ENCODE measurements at places on chromosomes 1 and 21.
A peak's percentile ranks its signal among the peaks of the same experiment; 100 is the strongest.

- no peak for DNase-seq
Observed at GRCh38 chr21:42164818-42165217, 54.1 kb upstream of the ABCG1 start.

- no peak for DNase-seq
Observed at GRCh38 chr1:1901641-1902294, 10.9 kb upstream of the GNB1 start.

- DNase-seq, result no peak
Observed at GRCh38 chr1:204463125-204464060, 31.2 kb downstream of the PIK3C2B start.

DNA sequence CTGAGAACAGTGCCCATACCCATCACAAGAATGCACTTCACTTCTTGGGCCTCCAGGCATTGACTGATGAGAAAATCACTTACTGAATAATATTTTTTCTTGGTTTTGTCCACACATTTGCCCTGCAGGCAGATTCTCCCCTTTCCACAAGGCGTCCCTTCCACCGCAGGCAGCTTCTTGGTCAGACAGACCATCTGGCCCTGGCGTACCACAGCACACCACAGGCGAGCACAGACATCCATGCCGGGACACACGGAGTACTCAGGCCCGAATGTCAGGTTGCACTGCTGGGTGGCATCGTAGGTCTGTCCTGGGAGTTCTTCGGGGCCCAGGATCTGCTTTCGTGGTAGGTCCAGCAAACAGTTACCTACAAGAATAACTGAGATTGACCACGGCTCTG is 32.5 kb downstream of the ADAMTS5 start:
- DNase-seq, result no peak

DNA sequence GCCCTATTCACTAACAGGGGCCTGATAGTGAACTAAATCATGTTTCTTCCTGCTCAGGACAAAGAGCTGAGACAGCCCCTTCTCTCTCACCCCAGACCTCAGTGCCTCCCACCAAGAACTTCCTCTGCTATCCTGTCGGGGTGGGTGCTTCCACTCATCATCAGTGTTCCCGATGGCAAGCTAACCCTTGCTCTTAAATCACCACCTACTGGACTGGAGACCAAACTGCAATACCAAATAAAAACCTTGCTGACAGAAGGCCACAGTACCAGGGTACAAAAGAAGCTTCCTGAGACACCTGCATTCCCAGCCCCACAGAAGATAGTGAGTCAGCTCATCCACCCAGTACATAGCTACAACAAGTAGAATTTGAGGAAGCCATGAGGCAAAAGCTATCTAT is 799.5 kb downstream of the LTN1 start:
- no peak for DNase-seq

- peak; percentile 77 for DNase-seq
Observed at GRCh38 chr1:226702957-226703831, 35.9 kb downstream of the ITPKB start.

GRCh38 chr1:193703655-193704054 is 517.2 kb upstream of the B3GALT2 start:
- no peak for DNase-seq

DNA sequence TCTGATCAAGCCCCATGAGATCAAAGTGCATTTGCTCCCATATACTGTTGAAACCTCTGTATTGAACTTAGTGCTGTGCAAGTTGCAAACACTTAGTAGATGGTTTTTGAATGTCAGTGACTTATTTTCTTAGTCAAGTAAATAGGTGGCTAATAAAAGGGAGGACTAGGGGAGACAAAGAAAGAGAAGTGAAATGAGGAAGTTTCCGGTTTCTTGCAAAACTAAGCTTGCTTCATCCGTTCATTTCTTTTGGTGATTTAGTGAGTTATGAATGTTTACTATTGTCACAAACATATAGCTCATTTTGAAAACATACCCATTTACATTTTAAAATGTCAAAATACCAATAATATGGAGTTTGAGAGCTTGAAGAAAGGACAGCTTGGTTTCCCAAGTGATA is 23.0 kb downstream of the ADAMTS5 start:
- no peak for DNase-seq

- no peak for DNase-seq
Observed at GRCh38 chr21:39016740-39017315, 166.4 kb downstream of the PSMG1 start.

GRCh38 chr21:41725421-41726031 is 41.3 kb downstream of the RIPK4 start:
- no peak for DNase-seq

- no peak for DNase-seq
Observed at GRCh38 chr1:248730507-248731335, 24.8 kb downstream of the LYPD8 start.

GRCh38 chr1:33260439-33260838 is 4.1 kb downstream of the ZNF362 start:
- no peak for DNase-seq

DNA sequence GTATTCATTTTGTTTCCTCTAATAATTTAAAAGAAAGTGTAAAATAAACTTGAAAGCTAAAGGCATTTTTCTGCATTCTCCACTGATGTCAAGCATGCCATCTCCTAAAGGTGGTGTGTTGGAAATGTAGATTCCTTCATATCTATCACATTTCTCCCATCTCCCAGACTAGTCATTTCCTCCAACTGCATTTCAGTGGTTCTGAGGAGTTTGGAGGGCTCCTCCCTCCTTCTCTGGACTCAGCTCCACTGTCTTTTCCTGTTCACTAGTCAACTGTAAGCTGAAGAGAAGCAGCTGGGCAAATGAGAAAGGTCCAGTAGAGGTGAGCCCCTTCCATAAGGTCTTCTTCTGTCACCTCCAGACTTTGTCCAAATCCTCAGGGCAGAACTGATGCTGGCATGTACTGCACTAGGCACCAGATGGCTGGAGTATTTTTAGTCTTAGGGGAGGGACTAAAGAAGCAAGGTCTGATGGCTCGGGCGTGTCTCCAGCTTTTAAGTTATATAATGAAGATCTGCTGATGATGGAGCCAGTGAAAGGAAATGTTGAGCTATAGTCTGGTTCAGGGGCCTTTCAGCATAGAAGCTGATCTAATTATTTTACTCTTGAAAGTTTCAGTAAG is 186.1 kb downstream of the NTNG1 start:
- DNase-seq, result no peak

GRCh38 chr21:16324630-16325029 is 594.8 kb downstream of the USP25 start:
- no peak for DNase-seq

DNA sequence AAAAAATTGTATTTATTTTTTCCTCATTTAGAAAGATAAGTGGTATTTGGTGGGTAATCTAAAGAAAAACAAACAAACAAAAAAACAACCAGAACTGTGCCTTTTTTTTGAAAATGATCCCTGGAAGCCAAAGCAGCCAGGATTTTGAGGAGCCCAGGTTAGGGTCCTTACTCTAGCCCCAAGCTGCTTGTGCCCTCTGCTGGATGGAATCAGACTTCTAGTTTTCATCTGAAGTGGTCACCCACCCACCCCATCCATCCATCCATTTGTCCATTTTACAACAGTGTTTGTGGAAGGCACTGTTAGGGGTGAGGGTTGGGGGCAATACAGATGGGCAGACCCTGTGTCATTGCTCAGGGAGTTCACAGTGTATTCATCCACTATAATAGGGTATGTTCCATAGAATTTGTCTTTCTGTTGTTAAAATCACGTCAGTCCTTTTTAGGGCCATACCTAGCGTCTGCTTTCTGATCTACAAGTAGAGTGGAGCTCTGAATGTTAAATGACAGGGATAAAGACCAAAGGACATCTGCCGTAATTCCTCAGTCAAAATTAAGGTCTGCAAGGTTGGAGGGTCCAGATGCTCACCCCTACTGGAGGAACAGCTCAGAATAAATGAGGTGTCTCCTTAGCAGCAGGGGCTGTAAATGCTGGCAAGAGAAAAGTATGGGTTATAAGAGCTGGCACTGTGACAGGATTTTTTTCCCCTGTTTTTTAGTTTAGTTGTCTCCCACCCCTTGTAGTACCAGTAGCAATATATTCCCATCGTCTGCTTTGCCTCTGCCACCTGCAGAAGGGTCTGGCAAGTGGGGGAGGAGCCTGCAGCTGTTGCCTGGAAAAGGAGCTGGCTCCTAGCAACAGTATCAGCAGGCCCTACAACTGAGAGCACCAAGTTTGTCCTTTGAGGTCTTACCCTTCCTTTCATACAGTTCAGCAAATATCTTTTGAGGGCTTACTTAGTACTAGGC is 3.2 kb downstream of the LRRC42 start:
- peak; percentile 11 for DNase-seq

GRCh38 chr1:175269151-175269550 is 76.6 kb upstream of the KIAA0040 start:
- no peak for DNase-seq

GRCh38 chr1:209103092-209103491 is 480.4 kb upstream of the CAMK1G start:
- DNase-seq, result no peak

DNA sequence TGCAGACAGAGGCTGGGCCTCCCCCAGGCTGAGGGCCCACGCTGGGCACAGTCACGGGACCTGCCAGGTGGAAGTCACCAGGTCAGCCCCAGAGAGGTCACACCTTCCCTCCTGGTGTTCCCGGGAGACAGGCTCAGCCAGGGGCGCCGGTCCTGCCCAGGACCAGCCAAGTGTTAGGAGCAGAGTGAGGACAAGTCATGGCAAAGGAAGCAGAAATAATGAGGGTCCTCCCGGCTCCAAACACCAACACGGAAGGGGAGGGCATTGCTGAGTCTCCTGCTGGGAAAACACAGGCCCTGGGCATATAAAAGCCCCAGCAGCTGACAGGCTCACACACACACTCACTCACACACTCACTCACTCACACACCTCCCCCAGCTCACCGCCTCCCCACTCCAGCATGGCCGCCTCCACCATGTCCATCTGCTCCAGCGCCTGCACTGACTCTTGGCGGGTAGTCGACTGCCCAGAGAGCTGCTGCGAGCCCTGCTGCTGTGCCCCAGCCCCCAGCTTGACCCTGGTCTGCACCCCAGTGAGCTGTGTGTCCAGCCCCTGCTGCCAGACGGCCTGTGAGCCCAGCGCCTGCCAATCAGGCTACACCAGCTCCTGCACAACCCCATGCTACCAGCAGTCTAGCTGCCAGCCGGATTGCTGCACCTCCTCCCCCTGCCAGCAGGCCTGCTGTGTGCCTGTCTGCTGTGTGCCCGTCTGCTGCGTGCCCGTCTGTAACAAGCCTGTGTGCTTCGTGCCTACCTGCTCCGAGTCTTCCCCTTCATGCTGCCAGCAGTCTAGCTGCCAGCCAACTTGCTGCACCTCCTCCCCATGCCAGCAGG is at the start of gene KRTAP10-10:
Gene KRTAP10-10 (plus strand): TSS at position 339 of the 833 bp plus-strand sequence. CDS start 62 bp downstream, at position 401.
- no peak for DNase-seq

- no peak for DNase-seq
Observed at GRCh38 chr21:44589586-44590305, 2.6 kb downstream of the KRTAP10-6 start.

DNA sequence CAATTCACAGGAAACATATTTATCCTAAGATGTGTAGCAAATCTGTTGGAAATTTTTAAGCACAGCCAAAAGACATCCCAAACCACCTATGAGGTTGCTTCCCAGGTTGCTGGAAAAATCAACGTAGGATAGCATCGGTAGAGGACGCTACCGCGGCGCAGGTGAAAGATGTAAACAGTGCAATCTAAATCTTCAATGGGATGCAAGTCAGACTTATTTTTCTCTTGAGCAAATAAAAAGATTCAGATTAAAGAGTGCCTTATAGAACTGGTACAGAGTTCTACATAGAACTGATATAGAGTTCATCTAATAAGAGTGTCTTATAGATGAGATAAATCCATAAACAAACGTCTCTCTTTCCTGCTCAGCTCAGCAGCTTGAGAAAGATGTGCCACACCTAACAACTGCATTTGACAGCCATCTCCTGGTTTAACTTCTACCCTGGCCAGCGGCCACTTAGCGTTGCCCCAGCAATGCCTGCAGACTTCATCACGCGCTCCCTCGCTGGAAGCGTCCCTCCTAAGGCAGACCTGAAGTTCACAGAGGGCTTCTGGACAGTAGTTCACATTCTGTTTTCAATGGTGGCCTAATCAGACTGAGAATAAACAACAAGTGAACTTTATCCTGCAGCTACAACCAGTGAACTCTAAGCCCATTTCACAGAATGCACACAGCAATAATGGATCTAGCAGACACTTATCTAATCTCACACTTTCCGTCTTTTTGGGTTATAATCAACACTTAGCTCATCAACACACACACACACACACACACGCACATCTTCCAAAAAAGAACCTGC is 164.5 kb downstream of the TOMM20 start:
- no peak for DNase-seq

DNA sequence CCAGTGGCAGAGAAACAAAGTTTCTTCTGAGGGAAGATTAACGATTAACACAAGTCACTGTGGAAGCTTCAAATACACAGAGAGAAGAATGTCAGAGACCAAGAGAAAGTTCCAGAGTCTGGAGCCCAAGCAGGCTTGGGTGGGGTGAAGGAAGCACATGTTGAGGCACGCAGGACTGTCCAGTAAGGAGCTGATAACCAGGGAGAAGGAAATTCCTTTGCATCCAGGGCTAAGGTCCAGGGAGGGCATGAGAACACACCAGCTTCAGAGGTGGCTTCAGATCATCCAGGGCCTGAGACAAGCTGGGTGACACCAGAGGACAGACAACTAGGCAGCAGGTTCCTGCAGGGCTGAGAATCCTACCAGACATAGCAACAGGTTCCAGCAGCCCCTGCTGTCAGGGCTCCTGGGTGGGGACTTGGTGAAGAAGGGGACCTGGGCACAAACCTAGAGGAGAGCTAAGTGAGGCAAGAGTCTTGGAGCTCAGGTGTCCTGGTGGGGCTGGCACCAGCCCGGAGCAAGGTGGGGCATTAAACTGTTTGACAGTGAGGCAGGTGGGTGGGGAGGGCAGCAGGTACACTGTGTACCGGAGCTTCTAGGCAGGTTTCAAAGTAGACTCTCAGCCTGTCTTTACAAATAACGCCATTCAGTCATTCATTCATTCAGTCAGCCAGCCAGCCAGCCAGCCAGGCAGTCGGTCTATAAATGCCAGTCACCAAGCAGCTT is 2.6 kb upstream of the SPRR1A start:
- DNase-seq, result no peak

DNA sequence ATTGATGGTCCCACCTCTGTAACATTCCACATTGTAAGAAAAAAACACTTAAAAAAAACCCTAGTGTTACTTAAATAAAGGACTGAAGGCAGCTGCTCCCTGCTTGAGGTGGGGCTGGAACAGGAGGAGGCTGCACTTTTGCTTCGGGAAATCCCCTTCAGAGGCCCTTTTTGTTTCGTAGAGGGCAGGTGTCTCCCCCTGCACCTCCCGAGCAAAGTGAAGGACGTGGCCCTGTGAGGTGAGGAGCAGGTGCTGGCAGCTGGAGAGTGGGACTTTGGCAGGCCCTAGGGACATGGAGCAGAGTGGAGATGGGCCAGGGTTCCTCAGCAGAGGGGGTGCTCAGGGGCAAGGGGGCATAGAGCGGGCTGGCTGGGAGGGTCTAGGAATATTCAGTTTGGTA is 33.4 kb upstream of the WNT4 start:
- no peak for DNase-seq

GRCh38 chr1:61273167-61273705 is 190.9 kb downstream of the NFIA start:
- peak; percentile 24 for DNase-seq

DNA sequence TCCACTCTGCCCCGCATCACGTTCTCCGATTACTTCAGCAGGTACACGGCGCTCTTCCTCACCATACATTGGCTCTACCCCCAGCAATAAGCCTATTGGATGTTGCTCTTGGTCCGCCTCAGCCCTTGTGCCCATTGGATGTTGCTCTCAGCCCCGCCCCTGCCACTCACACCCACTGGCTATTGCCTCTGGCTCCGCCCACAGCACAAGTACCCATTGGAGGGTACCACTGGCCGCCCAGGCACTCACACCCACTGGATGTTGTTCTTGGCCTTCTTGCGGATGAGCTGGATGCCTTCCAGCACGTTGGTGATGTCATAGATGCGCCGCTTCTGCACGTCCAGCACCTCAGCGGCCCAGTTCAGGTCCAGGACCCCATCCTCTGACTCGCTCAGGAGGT is 9.4 kb downstream of the E2F2 start:
- no peak for DNase-seq
